Peyer's patch (tissue), 4 donors: ENCODE measurements at places on chromosomes 3 and 15.
A peak's percentile ranks its signal among the peaks of the same experiment; 100 is the strongest.

DNA sequence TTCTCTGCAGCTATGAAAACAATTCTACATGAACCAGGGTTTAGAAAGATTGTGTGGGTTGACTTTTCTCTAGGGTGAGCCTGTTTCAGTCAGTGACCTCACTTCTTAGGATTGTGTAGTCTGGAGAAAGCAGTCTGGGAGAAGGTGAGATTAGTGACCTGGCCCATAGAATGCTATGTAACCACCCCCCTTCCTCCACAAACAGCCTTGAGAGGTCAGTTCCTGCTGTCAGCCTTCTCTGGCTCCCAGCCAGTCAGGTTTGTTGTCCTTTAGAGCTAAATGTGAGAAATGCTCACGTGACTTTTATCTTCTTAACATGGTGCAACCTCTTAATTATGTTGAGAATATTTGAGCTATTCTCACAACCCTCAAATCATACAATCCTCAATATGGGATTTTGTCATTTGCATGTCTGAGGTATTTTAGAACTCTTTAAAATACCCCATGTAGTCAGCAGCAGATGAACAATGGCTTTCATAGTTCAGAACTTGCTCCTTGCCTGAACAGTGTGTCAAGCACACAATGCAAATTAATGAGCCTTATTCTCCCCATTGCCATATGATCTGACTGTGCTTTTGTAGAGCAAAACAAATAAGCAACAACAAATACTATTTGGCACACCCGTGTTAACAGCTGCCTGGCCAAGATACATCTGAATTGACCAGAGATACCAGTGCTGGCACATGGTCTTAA lies 311.6 kb downstream of the CNTN6 start:
- H3K4me1 ChIP-seq, result no peaks in the 10 kb centered on the region
- no peaks in the 10 kb centered on the region for H3K36me3 ChIP-seq
- no peaks in the 10 kb centered on the region for H3K27me3 ChIP-seq
- H3K27ac ChIP-seq, result no peak overlapping the region

DNA sequence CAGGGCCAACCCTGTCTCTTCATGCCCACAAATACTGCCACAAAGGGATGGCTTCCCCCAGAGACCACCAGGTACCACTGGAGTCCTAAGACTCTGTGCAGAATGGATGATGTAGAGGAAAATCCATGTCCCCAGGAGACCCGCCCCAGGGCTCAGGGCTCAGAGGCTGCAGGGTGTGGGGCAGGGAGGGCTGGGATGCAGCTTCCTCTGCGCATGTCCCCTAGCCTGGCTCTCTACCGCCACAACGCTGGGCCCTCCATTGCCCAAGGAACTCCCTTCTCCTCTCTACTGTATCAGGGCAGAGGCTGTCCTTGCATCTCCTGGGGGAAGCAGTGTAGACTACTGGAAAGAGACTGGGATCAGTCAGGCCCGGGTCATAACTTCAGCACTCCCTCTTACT lies 19.5 kb upstream of the TICRR start:
- H3K4me3 ChIP-seq, result no peak overlapping the region
- no peaks in the 10 kb centered on the region for H3K4me1 ChIP-seq
- DNase-seq, result no peak
- no peaks in the 10 kb centered on the region for H3K36me3 ChIP-seq

GRCh38 chr3:116188231-116188785 lies 257.0 kb downstream of the LSAMP start:
- DNase-seq, result no peak
- no peak overlapping the region for H3K27ac ChIP-seq
- no peaks in the 10 kb centered on the region for H3K4me1 ChIP-seq

GRCh38 chr3:126539558-126540250 lies 15.7 kb downstream of the CHST13 start:
- H3K4me1 ChIP-seq, result no peaks in the 10 kb centered on the region
- peak; percentile 16 for DNase-seq
- H3K27me3 ChIP-seq, result no peaks in the 10 kb centered on the region
- H3K36me3 ChIP-seq, result no peaks in the 10 kb centered on the region

DNA sequence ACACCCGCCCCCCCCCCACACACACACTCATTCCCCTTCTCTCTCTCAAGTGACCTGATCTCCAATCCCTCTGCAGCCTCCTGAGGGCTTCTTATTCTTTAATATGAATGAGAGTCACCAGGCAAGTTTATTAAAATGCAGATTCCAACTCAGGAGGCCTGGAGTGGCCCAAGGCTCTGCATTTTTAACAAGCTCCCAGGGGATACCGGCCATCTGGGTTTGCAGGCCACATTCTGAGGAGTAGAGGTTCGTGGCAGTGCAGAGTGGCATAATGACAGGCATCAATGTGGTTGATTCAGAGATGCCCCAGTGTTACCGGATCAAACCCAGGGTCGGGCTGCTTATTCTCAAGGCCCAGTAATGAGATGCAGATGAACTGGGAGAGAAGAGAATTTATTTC lies 18.9 kb downstream of the EIF1B start:
- H3K4me1 ChIP-seq, result no peaks in the 10 kb centered on the region
- H3K27me3 ChIP-seq, result no peaks in the 10 kb centered on the region
- H3K27ac ChIP-seq, result no peak overlapping the region
- no peak for DNase-seq
- H3K36me3 ChIP-seq, result no peaks in the 10 kb centered on the region

DNA sequence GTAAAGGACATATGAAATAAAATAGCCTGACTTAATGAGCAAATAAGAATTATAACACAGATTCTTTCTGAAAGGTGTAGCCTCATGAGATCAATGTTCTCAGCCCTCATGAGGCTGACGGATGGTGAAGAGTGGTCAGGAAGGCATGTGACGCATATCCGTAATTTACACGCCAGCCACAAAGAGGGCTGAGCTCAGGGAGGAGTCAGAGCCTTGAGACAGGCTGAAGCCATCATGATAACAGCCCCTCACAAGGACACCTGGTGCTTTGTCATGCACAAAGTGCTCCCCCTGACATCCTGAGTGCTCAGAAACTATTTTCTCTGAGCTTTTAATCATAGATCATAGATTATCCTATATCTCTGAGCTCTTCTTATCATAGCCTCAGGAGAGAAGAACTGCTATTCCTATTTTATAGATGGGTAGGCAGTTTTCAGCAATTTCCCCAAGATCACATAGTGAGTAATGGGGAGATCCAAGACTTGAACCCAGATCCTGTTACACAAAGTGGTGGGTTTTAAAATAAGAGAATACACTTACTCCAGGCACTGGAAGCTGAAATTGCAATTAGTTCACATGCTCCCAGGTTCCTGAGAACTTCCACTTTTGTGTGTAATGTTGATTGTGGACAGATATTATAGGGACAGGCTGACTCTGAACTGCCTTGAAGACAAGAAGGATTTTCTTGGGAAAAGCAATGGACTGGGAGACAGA lies 267.1 kb downstream of the RPLP1 start:
- peak overlapping the region; percentile 51 for H3K27ac ChIP-seq
- H3K27me3 ChIP-seq, result no peaks in the 10 kb centered on the region
- DNase-seq, result peak; percentile 76
- no peak overlapping the region for H3K4me3 ChIP-seq

GRCh38 chr15:56891852-56892440 lies 26.5 kb upstream of the TCF12 start:
- H3K4me3 ChIP-seq, result no peak overlapping the region
- no peaks in the 10 kb centered on the region for H3K36me3 ChIP-seq
- no peaks in the 10 kb centered on the region for H3K4me1 ChIP-seq
- no peak for DNase-seq
- no peak overlapping the region for H3K27ac ChIP-seq

DNA sequence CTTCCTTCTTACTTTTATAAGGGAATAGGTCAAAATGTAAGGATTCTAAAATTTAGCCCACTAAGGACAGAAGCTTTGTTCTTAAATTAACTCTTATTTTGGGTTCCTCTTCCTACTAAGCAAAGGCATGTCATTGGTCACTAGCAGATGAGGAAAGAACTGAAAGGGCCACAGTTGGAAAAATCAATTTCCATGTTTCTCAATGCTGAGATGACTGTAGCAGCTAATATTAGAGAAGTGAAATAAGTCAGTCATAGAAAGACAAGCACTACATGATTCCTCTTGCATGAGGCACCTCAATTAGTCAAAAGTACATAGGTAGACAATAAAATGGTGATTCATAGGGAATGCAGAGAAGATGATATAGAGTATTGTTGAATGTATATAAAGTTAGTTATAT lies 353.7 kb downstream of the RSL24D1 start:
- DNase-seq, result no peak
- H3K27ac ChIP-seq, result no peak overlapping the region
- H3K27me3 ChIP-seq, result no peaks in the 10 kb centered on the region
- H3K36me3 ChIP-seq, result no peaks in the 10 kb centered on the region
- no peaks in the 10 kb centered on the region for H3K4me1 ChIP-seq

DNA sequence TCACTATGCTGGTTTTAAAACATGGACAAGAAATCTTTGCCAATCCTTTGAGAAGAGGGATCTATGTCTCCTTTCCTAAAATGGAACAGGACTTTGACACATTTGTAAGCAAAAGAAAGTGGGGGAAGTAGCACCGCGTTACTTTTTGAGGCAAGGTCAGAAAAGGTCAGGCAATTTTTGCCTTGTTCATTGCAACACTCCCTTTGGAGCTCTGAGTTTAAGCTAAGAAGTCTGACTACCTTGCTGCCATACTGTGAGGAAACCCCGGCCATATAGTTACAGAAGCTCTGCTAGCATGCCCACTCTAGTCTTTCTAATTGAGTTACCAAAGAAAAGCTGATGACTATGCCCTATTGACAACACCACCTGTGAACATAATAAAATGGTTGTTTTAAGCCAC lies 1.4 kb downstream of the FAM227B start:
- H3K27ac ChIP-seq, result peak overlapping the region; percentile 94
- no peaks in the 10 kb centered on the region for H3K4me1 ChIP-seq
- no peaks in the 10 kb centered on the region for H3K27me3 ChIP-seq

DNA sequence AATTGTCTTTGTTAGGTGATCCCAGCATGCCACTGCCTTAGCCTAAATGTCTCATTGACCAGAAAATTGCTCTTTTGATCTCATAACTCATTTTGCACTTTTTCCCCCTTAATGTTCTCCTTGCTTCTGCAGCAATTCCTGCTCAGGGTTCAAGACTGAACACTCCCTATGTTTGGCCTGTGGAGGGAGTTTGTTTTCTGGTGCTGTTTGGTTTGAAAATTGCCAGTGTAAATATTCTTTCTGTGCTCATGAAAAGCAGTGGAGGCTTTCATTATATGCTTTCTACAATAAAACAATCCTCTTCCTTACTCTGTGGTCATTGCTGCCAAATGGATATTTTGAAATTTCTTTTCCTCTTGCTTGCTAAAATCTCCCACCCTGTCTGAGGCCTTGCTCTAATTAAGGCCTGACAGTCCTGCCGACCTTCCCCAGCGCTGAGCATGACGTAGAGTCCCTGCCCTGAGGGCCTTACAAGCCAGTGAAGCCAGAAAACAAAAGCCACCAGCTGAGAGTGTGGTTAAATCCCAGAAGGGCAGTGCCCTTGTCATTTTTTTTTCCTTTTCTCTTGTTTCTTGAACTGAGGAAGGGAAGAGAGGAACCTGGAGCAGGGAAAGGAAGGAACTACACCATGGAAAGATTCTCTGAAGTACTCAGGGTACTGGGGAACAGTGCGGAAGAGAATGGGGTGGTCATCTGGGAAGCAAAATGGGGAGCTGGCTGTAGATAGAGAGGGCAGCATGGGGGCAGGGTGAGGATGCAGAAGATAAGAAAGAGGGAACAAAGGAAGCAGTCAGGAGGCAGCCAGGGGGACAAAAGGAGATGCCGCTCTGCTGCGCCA lies 24.8 kb downstream of the ZBTB38 start:
- no peak for DNase-seq
- no peak overlapping the region for H3K27ac ChIP-seq
- no peak overlapping the region for H3K4me3 ChIP-seq
- H3K36me3 ChIP-seq, result no peaks in the 10 kb centered on the region
- no peaks in the 10 kb centered on the region for H3K4me1 ChIP-seq

GRCh38 chr15:38671675-38672254 lies 107.2 kb upstream of the RASGRP1 start:
- H3K27ac ChIP-seq, result peak overlapping the region; percentile 35
- peak; percentile 55 for DNase-seq
- H3K4me1 ChIP-seq, result no peaks in the 10 kb centered on the region
- no peaks in the 10 kb centered on the region for H3K27me3 ChIP-seq

DNA sequence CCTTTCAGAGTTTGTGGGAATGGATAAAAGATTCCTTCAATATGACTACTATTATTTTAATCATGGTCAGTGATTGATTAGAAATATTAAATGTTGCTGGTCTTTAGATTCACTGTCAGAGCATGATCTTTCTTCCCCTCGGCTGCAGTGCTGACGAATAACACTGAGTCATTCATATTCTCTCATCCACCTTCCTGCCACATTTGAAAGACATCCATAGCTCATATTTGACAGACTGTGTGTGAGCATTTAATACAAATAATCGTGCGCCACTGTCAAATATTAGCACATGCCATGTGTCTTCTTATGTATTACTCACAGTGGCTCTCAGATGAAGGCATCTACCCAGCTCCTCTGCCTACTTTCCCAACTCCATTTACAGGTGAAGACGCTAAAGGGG lies 476.5 kb upstream of the TPRG1 start:
- H3K4me1 ChIP-seq, result no peaks in the 10 kb centered on the region

- no peaks in the 10 kb centered on the region for H3K4me1 ChIP-seq
- H3K27ac ChIP-seq, result no peak overlapping the region
- DNase-seq, result no peak
- H3K36me3 ChIP-seq, result no peaks in the 10 kb centered on the region
Observed at GRCh38 chr3:155007729-155008128, 72.4 kb upstream of the MME start.

DNA sequence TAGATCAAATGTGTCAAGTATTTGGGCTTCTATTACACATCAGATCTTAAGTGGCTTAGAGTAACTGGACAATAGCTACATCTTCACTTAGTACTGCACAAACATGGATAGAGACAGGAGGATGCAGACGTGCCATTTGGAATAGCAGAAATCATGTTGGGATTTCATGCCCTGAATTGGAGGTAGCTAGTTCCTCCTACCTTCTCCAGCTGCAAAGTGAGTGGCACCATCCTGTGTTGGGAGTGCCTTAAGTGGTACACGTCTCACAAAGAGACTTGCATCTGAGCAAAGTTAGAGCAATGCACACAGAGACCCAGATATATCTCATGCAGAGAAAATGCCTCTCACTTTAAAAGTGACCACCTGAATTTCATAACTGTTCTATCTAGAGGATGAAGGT lies 136.5 kb downstream of the SSR3 start:
- H3K36me3 ChIP-seq, result no peaks in the 10 kb centered on the region
- H3K27ac ChIP-seq, result no peak overlapping the region
- H3K4me3 ChIP-seq, result no peak overlapping the region
- no peaks in the 10 kb centered on the region for H3K27me3 ChIP-seq
- H3K4me1 ChIP-seq, result no peaks in the 10 kb centered on the region
- no peak for DNase-seq

DNA sequence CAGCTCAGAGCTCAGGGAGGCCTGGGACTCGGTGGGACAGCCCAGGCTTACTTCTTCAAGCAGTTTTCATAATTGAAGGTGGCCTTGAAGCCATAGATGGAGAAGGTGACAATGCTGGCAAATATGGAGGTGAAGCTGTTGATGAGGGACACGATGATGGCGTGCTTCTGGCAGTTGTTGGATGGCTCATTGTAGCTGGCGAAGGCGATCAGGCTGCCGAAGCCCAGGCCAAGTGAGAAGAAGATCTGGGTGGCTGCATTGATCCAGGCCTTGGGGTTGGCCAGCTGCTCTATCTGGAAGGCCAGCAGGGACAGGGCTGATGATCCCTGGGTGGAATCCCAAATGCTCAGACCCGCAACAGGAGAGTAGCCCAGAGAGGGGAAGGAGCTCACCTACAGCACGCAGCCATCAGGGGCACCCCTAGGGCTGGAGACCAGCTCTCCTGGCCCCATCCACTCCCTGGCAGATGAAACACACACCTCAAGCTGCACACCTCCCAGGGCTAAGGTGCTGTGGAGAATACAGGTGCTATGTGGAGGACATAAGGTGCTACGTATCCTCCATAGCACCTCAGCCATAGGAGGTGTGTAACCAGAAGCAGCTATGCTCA lies 25.1 kb downstream of the SLC6A20 start:
- H3K27ac ChIP-seq, result no peak overlapping the region
- DNase-seq, result no peak
- no peaks in the 10 kb centered on the region for H3K36me3 ChIP-seq
- H3K4me3 ChIP-seq, result no peak overlapping the region
- no peaks in the 10 kb centered on the region for H3K27me3 ChIP-seq
